ENCODE measurements at places on chromosomes 13 and 19.

DNA sequence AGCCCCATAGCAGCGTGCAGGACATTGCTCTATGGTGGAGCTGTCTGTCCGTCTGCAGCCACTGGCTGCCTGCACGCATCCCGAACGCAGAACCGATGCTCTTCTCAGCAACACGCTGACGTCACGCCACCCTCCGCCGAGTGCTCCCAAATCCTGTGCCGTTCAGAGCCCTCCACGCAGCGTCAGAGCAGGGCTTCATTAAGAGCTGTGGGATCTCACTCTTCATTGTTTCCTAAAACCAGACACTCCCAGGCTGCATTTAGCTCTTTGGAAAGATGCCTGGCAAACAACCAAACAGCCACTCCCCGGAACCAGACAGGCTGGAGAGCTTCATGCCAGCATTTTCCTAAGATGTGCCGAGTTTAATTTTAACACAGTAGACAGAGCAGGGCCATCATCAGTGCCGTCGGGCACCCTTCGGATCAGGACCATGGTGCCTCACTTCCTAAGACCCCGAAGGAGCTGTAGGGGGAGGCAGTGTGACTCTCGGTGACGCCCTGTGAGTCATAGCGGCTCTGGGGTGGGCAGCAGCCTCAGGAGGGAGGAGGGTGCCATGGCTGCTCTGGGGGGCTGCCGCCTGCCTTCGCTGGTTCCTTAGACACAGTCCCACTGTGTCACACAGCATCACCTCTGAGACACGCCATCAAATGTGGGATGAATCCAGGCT lies 131.5 kb upstream of the MCF2L start:
- DNase-seq: no peak

DNA sequence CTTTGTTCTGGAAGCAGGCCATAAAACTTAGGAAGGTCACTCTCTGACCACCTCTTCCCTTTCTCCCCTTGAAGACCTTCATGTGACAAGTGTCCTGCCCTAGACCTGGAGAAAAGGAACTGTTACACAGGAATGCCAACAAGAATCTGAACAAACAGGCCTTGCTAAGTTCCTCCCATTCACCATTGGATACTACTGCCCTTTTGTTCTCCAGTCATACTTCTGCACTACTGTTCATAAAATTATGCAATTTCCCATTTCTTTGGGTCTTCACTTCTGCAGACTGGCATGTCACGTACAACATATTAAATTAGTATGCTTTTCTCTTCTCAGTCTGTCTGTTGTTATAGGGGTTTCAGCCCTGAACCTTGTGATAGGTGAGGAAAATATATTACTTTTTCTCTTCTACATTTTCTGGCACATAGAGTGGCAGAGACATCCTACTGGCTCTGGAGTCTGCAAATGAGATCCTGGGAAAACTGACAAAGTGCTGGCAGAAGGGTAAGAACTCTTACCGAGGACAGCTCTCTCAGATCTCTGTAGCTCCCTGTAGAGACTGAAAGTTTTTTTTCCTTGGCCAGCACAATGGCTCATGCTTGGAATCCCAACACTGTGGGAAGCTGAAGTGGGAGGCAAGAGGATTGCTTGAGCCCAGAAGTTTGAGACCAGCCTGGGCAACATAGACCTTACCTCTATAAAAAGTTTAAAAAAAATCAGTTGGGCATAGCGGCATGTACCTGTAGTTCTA lies 87.6 kb upstream of the SPRY2 start:
- no peak for DNase-seq

DNA sequence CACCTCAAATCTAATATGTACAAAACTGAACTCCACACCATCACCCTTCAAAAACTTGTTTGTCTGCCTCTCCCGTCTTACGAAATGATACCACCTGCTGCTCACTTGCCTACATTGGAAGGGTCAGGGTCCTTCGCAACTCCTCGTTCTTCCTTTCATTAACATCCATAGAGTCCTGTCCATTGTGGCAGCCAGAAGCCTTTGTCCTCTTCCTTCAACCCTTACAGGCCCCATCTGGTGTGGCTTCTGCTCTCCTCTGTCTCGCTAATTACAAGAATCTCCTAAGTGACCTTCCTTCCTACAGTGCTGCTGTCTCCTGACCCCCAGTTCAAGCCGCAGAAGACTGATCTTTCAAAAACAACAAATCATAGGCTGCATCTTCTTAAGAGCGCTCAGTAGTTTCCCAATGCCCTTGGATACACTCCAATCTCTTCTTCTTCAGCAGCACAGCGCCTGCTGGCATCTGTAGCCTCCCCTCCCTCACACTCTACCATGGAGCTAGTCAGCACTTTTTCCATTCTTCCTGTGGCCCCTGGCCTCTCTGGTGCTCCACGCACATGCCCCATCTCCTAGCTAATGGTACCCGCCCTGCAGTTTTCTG lies 382.7 kb downstream of the LIG4 start:
- no peak for DNase-seq

GRCh38 chr19:55206664-55207500 lies 2.4 kb downstream of the PTPRH start:
- DNase-seq: no peak

DNA sequence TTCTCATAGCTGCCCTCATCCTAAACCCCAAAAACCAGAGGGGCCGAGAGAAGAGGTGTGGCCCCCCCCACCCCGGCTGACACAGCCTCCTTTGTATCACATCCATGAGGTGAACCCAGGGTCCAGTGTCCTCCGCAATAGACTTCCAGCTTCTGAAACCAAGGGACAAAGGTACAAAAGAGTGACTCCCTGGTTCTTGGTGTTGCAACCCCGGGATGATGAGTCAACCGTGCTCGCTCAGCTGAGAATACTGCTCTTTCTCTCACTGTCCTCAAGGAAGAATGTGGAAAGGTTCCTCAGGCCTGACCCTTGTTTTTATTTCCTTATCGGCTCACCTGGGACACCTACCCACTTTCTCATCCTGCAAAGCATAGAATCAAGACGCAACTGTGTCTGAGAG lies 5.5 kb downstream of the SLC15A1 start:
- no peak for DNase-seq

DNA sequence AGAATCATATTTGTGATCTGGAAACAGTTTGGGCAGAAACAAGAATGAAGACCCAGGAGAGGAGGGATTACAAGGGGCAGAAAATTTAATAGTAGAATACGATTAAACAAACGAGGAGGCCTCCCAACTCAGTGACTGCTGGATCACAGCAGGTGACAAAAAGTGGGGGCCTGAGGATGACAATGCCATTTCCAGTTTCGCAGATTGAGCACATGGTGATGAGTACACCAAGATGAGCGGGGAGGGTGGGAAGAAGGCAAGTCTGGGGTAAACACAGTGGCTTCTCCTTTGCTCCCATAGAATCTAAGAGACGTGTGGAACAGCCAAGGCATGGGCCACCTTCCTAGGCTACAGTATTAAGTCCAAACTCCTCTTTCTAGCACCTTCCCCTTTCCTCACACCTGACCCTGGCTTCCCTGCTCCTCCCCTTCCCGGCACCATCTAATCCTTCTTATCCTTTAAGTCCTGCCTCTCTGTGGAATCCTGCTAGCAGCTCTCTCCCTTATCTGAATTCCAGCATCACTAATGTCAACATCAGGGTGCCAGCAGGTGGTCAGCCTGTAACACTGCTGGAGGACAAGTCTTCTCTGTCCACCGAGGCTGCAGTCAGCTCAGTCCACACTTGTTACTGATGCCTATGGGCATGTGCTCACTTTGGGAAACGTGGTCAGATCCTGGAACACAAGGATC lies 13.5 kb downstream of the ATP7B start:
- DNase-seq: no peak

DNA sequence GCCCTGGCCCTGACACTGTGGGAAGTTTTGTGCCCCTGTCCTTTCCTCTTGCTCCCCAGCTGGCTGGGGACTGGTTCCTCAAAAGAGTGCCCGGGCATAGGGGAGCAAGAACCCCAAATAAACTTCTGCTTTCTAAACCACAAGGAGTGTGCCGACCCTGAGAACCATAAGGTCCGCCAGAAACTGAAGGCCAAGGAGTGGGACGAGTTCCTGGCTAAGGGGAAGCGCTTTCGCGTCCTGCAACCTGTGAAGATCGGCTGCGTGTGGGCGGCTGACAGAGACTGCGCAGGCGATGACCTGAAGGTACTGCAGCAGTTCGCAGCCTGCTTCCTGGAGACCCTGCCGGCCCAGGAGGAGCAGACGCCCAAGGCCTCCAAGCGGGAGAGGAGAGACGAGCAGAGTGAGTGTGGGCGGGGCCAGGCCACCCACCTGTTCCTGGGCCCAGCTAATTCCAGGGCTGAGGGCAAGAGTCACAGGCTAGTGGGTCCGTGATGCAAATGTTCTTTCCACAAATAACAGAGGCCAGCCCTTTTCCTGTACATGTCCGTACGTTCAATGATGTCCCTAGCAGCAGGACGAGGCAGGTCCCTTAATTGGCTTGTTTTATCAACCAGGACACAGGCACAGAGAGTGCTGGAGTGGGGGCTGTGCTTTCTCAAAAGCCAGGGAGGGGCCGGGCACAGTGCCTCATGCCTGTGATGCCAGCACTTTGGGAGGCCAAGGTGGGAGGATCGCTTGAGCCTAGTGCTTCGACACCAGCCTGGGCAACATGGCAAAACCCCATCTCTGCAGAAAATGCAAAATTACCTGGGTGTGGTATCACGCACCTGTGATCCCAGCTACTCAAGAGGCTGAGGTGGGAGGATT lies 25.6 kb downstream of the UBXN6 start:
- no peak for DNase-seq

GRCh38 chr19:51116736-51117286 lies 7.9 kb upstream of the SIGLEC9 start:
- no peak for DNase-seq

DNA sequence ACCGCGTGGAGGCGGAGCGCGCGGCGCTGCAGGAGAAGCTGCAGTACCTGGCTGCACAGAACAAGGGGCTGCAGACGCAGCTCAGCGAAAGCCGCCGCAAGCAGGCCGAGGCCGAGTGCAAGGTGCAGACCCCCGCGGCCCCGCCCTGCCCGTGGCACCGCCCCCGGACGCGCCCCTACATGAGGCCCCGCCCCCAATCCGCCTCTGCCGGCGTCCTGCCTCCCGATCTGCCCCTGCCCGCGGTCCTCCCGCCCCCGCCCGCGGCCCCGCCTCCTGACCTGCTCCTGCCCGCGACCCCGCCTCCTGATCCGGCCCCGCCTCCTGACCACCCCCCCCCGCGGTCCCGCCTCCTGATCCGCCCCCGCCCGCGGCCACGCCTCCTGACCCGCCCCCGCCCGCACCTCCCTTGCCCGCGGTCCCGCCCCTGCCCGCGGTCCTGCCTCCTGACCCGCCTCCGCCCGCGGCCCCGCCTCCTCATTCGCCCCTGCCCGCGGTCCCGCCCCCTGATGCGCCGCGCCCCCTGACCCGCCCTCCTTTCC lies 11.7 kb downstream of the PRR36 start:
- DNase-seq: peak; percentile 60

DNA sequence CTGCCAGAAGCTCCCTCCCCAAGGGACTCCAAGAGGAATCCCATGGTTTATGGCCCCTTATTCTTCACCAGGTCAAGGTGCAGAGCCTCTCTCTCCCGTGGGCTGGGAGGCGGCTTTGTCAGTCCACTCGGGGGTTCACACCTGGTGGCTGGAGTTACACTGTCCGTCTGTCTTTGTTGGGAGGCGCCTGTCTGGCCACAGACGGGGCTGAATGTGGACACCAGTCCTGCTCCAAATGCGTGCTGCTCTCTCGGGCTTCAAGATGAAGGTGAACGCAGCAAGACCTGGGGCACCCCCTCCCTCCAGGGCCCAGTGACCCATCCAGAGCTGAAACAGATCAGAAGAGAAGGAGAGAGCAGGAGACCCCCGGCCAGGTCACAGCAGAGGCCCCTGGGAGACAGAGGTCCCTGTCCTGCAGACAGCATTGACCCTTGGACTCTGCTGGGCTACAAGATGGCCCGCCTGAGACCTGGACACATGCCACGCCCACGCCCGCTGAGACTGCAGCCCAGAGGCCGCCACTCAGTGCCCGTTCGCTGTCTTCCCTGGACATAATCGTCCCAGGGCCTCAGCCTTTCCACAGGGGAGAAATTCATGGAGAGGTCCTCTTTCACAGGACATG lies 29.9 kb upstream of the TUBGCP3 start:
- no peak for DNase-seq

DNA sequence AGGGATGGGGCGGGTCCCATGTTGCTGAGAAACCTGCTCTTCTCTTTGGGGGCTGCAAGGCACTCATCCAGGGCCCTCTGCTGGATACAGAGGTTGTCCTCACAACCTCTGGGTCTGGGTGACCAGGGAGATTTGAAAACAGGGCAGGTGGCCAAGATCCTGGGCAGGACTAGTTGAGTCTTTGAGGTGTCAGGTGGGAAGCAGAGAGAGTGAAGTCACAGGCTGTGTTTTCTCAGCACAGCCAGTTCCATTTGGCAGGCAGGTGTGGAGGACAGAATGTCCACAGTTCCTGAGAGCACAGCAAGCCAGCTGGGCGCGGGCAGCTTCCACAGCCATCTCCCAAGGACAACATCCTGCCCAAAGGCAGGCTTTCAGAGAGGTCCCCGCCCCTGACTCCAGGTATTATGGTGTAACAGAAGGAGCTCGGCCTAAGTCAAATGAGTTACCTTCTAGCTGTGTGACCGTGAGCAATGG lies 118.8 kb downstream of the NUFIP1 start:
- no peak for DNase-seq

DNA sequence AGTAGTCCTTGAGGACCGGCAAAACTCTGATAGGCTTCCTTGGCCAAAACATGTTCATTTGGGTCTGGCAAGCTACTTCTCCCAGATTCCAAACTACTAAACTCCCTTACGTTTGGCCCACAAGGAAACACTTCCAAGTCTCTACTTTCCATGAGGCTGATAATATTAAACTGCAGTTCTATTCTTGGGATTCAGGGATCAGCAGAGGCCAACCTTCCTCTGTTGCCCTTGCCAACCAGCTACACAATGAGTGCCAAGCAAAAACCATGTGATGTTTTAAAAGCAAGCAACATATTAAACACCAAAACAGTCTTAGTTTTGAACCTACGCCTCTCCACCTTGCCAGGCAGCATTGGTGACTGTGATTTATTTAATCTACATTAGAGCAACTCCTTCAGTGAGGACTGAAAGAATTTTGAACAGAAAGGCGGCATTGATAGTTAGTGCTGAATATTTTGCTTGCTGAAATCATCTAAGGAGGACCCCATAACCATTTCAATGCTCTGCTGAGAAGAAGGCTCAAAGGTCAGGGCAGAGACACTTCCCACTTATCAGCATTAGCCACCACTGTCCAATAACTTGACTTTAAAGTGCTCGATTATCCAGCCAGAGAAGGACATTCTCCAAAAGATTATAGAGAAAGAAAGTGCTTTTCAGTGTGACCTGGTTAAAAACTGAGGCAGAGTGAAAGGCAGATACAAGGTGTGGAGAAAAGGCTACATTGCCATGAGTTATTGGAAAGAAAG lies 287.1 kb downstream of the TBC1D4 start:
- no peak for DNase-seq

GRCh38 chr13:75929076-75929475 lies 292.9 kb downstream of the LMO7 start:
- DNase-seq: no peak

GRCh38 chr13:47139519-47139918 lies 242.7 kb upstream of the HTR2A start:
- DNase-seq: no peak

Data from activated T-cell treated with anti-CD3 and anti-CD28 coated beads for 1 hour (primary cell).